ENCODE measurements at places on chromosomes 3 and 15. TPM values are rescaled to one million over a fixed set of nuclear protein-coding genes. Genes with fewer than 3 reads are reported as not detected.

GRCh38 chr3:174720717-174721116, 138.4 kb upstream of the NAALADL2 start:
- DNase-seq: no peak
- H3K27ac ChIP-seq: no peak overlapping the region
- H3K4me3 ChIP-seq: no peak overlapping the region

GRCh38 chr3:20324664-20325478, 138.9 kb upstream of the SGO1 start:
- DNase-seq: peak; percentile 61
- H3K27me3 ChIP-seq: no peaks in the 10 kb centered on the region

TJP1 gene
- total RNA-seq: 118 TPM

DRD3 gene
- total RNA-seq: not detected

DNA sequence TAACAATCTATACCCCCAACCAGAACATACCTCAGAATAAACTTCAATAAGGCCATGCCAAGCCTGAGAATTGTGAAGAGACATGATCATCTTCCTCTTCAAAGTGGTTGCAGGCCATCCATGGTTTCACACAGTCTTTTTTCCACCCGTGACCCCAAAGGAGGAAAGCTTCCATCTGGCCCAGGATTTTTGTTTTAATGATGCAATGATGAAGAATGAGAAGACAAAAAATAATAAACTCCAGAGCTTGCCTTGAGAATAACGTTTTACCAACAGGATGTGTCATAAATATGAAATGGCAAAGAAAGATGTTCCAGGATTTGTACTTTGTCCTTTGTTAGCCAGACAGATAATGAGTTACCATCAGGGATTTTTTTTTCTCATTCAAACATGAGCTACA, 201.9 kb downstream of the WNT5A start:
- H3K27me3 ChIP-seq: no peaks in the 10 kb centered on the region
- no peak overlapping the region for H3K4me3 ChIP-seq
- H3K27ac ChIP-seq: no peak overlapping the region
- DNase-seq: no peak
- H3K4me1 ChIP-seq: no peaks in the 10 kb centered on the region

DYNLT2B gene
- total RNA-seq: 13.0 TPM

DNA sequence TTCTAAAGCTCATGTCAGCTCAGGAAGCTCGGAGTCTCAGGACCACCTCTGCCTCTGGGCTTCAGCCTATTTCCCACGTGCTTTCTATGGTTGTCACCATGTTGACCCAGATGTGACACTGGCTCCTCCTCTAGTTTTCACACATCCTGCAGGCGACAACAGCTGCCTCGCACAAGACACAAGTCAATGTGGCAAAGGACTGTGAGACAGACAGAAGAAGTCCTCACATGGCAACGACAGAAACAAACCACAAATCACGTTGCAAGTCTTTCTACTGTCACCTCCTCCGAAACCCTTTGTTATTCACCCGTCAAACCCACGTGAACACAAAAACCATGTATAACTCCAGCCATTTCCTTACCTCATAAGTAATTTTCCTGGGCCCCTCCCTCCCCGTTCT, 194.5 kb downstream of the MEX3B start:
- H3K4me3 ChIP-seq: no peak overlapping the region
- no peaks in the 10 kb centered on the region for H3K36me3 ChIP-seq
- H3K27ac ChIP-seq: no peak overlapping the region
- peaks cover 2% of the 10 kb centered on the region for H3K27me3 ChIP-seq

MYL3 gene
- total RNA-seq: 0.43 TPM

GLCE gene
- total RNA-seq: 13.3 TPM

GRCh38 chr15:59396679-59397078, 24.0 kb upstream of the MYO1E start:
- H3K36me3 ChIP-seq: no peaks in the 10 kb centered on the region
- H3K4me1 ChIP-seq: no peaks in the 10 kb centered on the region
- H3K27me3 ChIP-seq: peaks cover 3% of the 10 kb centered on the region
- H3K4me3 ChIP-seq: no peak overlapping the region

DNA sequence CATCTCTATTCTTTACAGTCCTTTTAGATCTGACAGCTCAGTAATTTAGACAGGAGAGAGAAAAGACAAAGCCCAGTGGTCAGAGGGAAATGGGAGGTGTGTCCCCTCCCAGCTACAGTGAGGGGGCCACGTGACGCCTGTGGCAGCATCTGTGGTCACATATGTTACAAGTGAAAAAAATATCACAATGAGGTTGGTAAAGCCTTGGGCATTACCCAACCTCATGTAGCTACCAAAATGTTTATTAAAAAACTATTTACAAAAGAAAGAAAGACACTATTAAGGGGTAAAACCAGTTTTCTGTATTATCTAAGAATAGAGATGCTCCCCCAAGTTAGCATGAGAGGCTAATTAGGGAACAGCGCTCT, 42.9 kb upstream of the PLCL2 start:
- H3K27ac ChIP-seq: no peak overlapping the region
- no peaks in the 10 kb centered on the region for H3K36me3 ChIP-seq
- H3K4me1 ChIP-seq: peaks cover 5% of the 10 kb centered on the region
- H3K4me3 ChIP-seq: no peak overlapping the region

DNA sequence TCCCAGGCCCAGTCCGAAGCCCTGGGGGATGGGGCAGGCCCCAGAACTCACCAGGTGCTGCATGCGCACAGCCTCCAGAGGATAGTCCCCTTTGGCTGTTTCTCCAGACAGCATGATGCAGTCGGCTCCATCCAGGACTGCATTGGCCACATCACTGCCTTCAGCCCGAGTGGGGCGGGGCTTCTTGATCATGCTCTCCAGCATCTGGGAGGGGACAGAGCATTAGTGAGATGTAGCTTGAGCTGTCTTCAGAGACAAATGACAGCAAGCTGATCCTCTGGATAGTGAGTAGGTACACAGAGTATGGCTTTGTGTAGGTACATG, 9.1 kb upstream of the GRAMD2A start:
- peaks cover 95% of the 10 kb centered on the region for H3K36me3 ChIP-seq
- DNase-seq: no peak
- no peak overlapping the region for H3K27ac ChIP-seq
- H3K4me3 ChIP-seq: no peak overlapping the region
- no peaks in the 10 kb centered on the region for H3K27me3 ChIP-seq
- H3K4me1 ChIP-seq: peaks cover 12% of the 10 kb centered on the region

GRCh38 chr3:95883801-95884200, 930.6 kb upstream of the EPHA6 start:
- H3K27ac ChIP-seq: no peak overlapping the region
- DNase-seq: no peak
- no peaks in the 10 kb centered on the region for H3K4me1 ChIP-seq
- H3K4me3 ChIP-seq: no peak overlapping the region

GRCh38 chr3:37984051-37984450, 6.5 kb upstream of the VILL start:
- no peaks in the 10 kb centered on the region for H3K4me1 ChIP-seq
- no peaks in the 10 kb centered on the region for H3K27me3 ChIP-seq
- DNase-seq: no peak
- no peak overlapping the region for H3K4me3 ChIP-seq
- no peaks in the 10 kb centered on the region for H3K36me3 ChIP-seq
- H3K27ac ChIP-seq: no peak overlapping the region

GRCh38 chr15:95180530-95180929, 949.2 kb downstream of the MCTP2 start:
- no peaks in the 10 kb centered on the region for H3K4me1 ChIP-seq
- H3K27me3 ChIP-seq: no peaks in the 10 kb centered on the region
- no peak overlapping the region for H3K27ac ChIP-seq

- no peak for DNase-seq
- H3K27me3 ChIP-seq: peaks cover 28% of the 10 kb centered on the region
- no peak overlapping the region for H3K27ac ChIP-seq
These were observed 23.1 kb downstream of the TNFAIP8L3 start for GRCh38 chr15:51071578-51071977.

DNA sequence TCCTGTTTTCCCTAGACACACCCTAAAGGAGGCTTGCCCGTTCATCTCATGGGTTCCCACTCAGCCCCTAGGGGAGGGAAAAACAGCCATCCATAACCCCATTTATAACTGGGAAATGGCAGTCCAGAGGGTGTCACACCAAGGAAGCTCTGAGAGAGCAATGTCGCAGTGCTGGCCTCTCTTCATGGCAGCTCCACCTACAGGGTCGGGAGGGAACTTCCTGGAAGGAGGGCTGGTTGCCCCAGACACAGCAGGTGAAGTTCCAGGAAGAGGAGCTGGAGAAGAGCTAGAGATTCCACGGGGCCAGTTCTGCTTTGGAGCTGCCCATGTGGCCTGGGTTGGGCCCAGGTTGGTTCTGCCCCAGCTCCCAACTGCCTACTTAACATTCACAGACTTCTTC, 22.3 kb upstream of the LINGO1 start:
- DNase-seq: no peak
- H3K4me3 ChIP-seq: no peak overlapping the region
- no peaks in the 10 kb centered on the region for H3K4me1 ChIP-seq
- H3K36me3 ChIP-seq: no peaks in the 10 kb centered on the region

DNA sequence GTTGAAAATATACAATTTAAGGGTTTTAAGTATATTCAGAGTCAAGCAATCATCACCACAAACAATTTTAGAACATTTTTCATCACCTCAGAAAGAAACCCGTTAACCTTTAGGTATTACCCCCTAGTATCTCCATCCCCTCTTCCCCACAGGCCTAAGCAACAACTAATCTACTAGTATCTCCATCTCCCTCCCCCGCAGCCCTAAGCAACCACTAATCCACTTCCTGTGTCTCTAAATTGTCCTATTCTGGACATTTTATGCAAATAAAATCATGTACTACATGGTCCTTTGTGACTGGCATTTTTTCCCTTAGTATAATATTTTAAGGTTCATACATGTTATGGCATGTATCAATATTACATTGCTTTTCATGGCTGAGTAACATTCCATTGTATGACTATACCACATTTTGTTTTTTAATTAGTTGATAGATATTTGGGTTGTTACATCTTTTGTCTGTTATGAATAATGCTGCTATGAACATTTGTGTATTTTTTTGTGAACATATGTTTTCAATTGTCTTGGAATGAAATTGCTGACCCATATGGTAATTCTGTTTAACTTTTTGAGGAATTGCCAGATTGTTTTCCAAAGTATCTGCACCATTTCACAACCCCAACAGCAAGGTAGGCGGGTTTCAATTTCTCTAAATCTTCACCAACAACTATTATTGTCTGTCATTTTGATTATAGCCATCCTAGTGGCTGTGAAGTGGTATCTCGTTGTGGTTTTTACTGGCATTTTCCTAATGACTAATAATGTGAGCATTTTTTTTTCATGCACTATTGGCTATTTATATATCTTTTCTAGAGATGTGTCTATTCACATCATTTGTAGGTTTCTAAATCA, 215.6 kb upstream of the CD96 start:
- H3K4me3 ChIP-seq: no peak overlapping the region
- no peaks in the 10 kb centered on the region for H3K36me3 ChIP-seq
- no peaks in the 10 kb centered on the region for H3K27me3 ChIP-seq
- DNase-seq: peak; percentile 76
- no peaks in the 10 kb centered on the region for H3K4me1 ChIP-seq

DNA sequence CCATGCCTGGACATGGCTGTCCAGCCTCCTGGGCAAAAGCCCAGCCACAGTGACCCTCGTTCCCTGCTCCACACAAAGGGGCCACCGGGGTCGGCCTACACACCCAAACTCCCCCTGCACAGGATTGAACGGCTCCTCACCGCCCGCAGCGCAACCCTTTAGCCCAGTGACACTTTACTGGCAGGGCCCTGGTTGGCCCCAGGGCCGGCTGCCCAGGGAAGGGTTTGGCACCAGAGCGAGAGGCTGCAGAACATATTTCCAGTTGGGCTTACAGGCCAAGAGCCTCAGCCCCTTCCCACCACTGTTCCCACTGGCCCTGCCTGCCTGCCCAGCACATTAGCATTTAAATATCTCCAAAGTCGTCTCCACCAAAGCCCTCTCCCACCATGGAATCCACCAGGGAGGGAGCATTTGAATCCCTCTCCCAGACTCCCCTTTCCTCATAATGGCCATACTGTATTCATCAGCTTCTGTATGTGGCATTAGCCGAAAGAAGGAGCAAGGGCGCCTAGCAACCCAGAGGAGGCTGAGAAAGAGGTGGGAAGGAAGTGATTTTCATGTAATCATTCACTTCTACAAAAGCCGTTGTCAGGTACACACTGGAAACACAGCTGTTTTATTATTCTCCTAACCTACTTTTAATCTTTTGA, 85.4 kb downstream of the SLC6A11 start:
- peaks cover 10% of the 10 kb centered on the region for H3K27me3 ChIP-seq
- H3K27ac ChIP-seq: no peak overlapping the region
- no peaks in the 10 kb centered on the region for H3K36me3 ChIP-seq
- DNase-seq: no peak
- no peaks in the 10 kb centered on the region for H3K4me1 ChIP-seq

DNA sequence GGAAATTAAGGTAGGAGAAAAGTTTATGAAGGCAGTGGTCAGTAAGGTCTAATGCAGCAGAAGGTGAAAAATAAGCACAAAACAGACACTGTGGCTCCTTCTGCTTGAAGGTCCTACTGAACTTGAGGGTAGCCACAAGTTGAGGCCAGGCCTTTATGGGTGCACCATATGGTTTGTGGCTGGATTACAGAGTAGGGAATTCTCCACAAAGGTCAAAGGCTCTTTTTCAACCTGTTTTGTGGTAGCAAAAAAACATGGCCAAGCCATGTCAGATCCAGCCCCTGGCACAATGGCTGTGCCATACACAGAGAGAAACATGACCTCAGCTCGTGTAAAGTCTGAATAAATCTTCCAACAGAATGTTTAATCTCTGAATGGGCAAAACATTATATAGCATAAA, 214.0 kb downstream of the SATB1 start:
- no peaks in the 10 kb centered on the region for H3K4me1 ChIP-seq
- H3K4me3 ChIP-seq: no peak overlapping the region
- no peaks in the 10 kb centered on the region for H3K36me3 ChIP-seq
- DNase-seq: no peak

GRK7 gene
- not detected for total RNA-seq

AMIGO3 gene
- total RNA-seq: 0.16 TPM

STAB1 gene
- not detected for total RNA-seq

CIAO2A gene
- total RNA-seq: 53.4 TPM

NMNAT3 gene
- 2.5 TPM for total RNA-seq

GRCh38 chr3:45537616-45537969, 57.0 kb upstream of the LIMD1 start:
- no peak overlapping the region for H3K4me3 ChIP-seq
- no peak overlapping the region for H3K27ac ChIP-seq
- peaks cover 5% of the 10 kb centered on the region for H3K36me3 ChIP-seq

AADACL2 gene
- total RNA-seq: not detected

GRCh38 chr15:23566071-23566554, 639 bp downstream of the MKRN3 start:
- no peaks in the 10 kb centered on the region for H3K36me3 ChIP-seq
- DNase-seq: peak; percentile 42
- H3K4me1 ChIP-seq: peaks cover 9% of the 10 kb centered on the region
- H3K27ac ChIP-seq: peak overlapping the region; percentile 88

DNA sequence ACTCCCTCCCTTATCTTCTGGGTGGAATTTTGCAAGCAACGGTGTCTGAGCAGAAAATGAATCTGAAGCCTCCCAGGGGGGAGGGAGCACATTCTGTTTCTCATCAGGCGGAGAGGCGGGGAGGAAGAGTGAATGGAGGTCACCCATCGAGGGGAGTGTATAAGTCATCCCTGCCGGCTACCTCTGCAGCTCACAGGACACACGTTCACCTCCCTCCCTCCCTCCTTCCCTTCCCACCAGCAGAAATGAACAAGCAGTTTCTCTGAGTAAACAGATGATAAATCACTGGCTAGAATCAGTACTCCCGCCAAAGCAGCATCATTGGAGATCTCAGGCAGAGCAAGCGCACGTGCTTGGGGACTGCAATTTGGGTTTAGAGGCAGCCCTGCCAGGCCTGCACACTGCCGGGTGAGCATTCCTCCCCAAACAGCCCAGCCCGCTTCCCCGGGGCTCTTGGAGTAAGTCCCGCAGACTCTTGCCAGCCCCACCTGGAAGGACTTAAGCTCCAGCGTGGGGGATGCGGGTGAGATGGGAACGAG, 38.3 kb downstream of the CPN2 start:
- DNase-seq: peak; percentile 85
- H3K36me3 ChIP-seq: no peaks in the 10 kb centered on the region
- no peak overlapping the region for H3K27ac ChIP-seq
- peaks cover 62% of the 10 kb centered on the region for H3K27me3 ChIP-seq
- H3K4me1 ChIP-seq: peaks cover 14% of the 10 kb centered on the region
